Omental fat pad (tissue), 4 donors: ENCODE measurements at places on chromosomes 5 and 9. TPM values are rescaled to one million over a fixed set of nuclear protein-coding genes. Genes with fewer than 3 reads are reported as not detected.

GRCh38 chr5:40578501-40579451 lies 100.9 kb upstream of the PTGER4 start:
- DNase-seq, result no peak

GRCh38 chr9:14616188-14616982 lies 76.8 kb downstream of the ZDHHC21 start:
- DNase-seq, result no peak

- DNase-seq, result no peak
These were observed 178.5 kb upstream of the CDH18 start for GRCh38 chr5:20166456-20166855.

- DNase-seq, result no peak
These were observed 128.3 kb upstream of the C9orf72 start for GRCh38 chr9:27701587-27701986.

GRCh38 chr9:40927260-40927631 lies 201.2 kb downstream of the FOXD4L6 start:
- no peak for DNase-seq

DNA sequence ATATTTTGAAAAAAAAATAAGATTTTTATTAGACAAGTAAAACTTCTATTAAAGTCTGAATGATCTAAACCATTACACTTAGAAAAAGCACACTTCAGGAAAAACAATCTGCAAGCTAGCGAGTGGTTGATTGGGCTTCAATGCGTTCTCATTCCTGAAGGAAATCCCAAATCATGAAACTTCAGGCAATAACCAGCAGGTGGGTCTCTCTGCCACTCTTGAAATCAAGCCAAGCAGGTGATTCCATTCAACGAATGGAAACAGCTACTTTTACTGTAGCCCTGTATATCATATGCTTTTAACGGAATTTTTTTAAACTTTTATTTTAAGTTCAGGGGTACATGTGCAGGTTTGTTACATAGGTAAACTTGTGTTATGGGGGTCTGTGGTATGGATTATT lies 234.5 kb upstream of the TRPM3 start:
- no peak for DNase-seq

GRCh38 chr9:120926397-120926928 lies at the start of gene TRAF1:
TRAF1 (minus strand) TSS chr9:120926796; CDS start chr9:120926075, 721 bp downstream.
- no peak for DNase-seq

- DNase-seq, result no peak
These were observed 176.4 kb upstream of the PLPPR1 start for GRCh38 chr9:100852088-100852487.

Gene ANKRD31
- total RNA-seq, result 0.37 TPM

- DNase-seq, result no peak
These were observed 18.7 kb downstream of the CPLX2 start for GRCh38 chr5:175889910-175890684.

Gene GPRIN1
- 0.37 TPM for total RNA-seq

- DNase-seq, result no peak
These were observed 39.0 kb downstream of the ERGIC1 start for GRCh38 chr5:172872997-172873491.

Gene OBP2A
- total RNA-seq, result not detected

- no peak for DNase-seq
These were observed 21.9 kb upstream of the VDAC1 start for GRCh38 chr5:134026521-134027287.

DNA sequence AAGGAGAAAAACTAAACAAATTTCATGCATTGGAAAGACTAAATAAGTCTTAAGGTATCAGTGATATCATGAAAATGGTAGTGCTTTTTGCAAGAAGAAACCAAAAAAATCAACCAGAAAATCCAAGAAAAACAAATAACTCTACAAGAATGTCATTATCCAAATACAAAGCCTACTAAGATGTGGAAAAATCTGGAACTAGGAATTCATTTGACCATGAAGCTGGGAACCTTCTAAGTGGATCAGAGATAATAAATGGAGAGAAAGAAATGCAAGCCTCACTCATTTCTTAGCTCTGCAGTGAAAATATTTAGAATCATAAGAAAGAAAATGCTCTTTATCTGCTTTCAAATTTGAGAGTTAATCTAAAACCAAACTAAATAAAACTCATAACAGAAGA lies 51.3 kb downstream of the RASEF start:
- no peak for DNase-seq

GRCh38 chr5:131466171-131466766 lies 168.8 kb downstream of the RAPGEF6 start:
- no peak for DNase-seq

Gene SHISAL2B
- 2.1 TPM for total RNA-seq

Gene TTC23L
- not detected for total RNA-seq

DNA sequence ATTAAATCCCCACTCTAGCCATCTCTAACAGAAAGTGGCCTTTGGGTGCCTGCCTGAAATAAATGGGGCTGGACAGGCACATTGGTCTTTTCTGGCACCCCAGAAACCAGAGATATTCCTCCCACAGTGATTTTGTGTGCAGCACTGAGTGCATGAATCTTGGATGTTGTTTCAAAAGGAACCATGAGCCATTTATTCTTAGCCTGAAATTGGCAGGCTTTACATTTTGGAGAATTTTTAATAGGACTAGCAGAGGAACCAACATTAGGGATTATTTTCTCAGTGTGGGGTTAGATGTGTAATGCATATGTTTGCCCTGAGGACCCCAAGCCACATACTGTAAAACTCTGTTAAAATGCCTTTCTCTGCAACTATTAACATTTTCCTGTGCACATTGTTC lies 451.3 kb downstream of the NFIB start:
- no peak for DNase-seq

- no peak for DNase-seq
These were observed 58.0 kb upstream of the UBAC1 start for GRCh38 chr9:136019041-136019680.

DNA sequence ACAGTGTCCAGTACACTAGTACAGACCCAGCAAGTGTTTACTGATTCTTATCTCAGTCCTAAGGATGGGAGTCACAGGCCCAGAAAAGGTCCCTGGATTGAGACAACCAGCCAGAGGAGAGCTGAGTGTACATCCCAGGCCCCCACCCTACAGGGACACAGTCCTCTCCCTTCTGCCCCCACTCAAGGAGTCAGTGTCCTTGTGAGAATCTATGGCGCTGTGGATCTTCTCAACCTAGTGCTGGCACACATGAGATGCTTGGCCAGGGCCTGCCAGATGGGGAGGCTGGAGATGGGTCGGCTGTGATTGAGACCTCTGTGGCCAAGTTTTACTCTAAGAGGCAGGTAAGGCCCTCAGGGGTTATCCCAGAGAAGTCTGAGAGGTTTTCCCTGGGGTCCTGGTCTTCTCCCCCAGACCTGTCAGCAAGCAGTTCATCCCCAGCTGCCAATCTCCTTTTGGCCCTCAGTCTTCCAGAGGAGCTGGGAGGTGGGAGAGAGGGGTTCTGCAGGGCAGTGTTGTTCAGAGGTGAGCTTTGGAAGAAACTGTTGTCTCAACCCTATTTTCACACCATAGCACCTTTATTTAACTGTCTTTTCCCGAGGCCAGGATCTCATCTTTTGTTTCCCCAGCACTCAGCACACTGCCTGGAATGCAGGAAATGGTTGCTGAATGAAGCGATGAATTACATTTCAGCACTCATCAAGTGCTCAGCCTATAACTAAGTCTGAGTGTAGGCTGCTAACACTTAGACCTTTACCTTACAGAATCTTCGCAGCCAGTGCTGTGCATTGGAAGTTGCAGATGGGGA lies 3.2 kb upstream of the NSD1 start:
- no peak for DNase-seq

Gene CLK4
- 62.6 TPM for total RNA-seq

GRCh38 chr9:131234799-131235479 lies 41.4 kb downstream of the FAM78A start:
- DNase-seq, result no peak

- DNase-seq, result no peak
These were observed 49.6 kb downstream of the GNA14 start for GRCh38 chr9:77598524-77598923.
